Fibroblast of lung (primary cell): ENCODE measurements at places on chromosomes 12 and 14. TPM values are rescaled to one million over a fixed set of nuclear protein-coding genes. Genes with fewer than 3 reads are reported as not detected.

DNA sequence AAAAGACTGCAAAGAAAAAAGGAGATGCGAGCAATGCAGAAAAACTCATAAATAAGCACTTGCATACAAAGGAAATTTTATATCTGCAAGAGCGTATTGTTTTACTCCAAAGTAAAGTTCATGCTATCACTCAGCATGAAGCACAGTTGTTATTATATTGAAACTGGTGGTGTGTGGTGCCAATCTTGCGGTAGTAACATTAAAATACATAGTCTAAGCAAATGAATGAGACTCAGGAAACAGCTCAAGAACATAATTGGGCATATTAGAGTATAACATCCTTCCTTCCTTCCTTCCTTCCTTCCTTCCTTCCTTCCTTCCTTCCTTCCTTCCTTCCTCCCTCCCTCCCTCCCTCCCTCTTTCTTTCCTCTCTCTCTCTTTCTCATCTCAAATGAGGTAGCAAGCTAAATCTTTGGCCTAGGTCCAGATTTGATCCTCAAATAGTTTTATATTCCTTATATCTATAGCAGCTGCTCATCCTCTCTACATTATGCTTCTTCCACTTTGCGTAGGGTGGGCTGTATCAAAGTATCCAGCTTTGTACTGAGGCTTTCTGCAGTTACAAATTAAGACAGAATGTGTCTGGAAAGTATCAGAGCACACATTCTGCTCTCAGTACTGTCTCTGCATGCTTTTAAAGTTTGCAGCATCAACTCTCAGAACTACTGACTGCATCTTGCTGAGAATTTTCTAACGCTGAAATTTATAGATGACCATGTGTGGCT, 718.3 kb downstream of the RERGL start:
- no peaks in the 10 kb centered on the region for H3K36me3 ChIP-seq
- H3K4me3 ChIP-seq: no peak overlapping the region
- no peak for DNase-seq
- no peaks in the 10 kb centered on the region for H3K27me3 ChIP-seq

Gene SMAGP
- total RNA-seq: 5.1 and 11.6 TPM in 2 replicates

Gene DAO
- not detected in 2 replicates for total RNA-seq

- no peak for DNase-seq
- no peak overlapping the region for H3K4me3 ChIP-seq
- no peaks in the 10 kb centered on the region for H3K27me3 ChIP-seq
- H3K27ac ChIP-seq: no peak overlapping the region
These were observed 96.3 kb downstream of the C12orf75 start for GRCh38 chr12:105426766-105427165.

Gene FGD4
- total RNA-seq: 2.3 and 7.6 TPM in 2 replicates

DNA sequence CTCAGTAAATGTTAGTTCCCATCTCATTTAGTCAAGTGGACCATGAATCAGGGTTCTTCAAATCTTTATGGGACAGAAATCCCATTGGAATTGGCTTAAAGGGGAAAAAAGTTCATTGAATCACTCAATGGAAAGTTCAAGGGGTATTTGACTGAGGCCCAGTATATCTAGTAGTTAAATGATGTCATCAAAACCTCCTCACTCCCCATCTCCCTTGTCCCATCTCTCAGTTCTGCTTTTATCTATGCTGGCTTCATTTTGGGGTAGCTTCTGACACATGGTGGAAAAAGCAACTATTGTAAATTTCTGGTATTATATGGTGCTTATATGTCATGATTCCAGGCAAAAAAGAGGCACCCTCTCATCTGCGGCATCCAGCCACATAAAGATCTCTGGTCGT, 51.9 kb downstream of the DAAM1 start:
- H3K27ac ChIP-seq: no peak overlapping the region
- H3K4me1 ChIP-seq: no peaks in the 10 kb centered on the region
- no peaks in the 10 kb centered on the region for H3K27me3 ChIP-seq
- no peaks in the 10 kb centered on the region for H3K36me3 ChIP-seq
- DNase-seq: no peak

GRCh38 chr12:4978737-4979136, 64.9 kb upstream of the KCNA5 start:
- H3K27me3 ChIP-seq: peaks cover 2% of the 10 kb centered on the region
- no peaks in the 10 kb centered on the region for H3K4me1 ChIP-seq
- no peak overlapping the region for H3K27ac ChIP-seq
- no peak overlapping the region for H3K4me3 ChIP-seq

DNA sequence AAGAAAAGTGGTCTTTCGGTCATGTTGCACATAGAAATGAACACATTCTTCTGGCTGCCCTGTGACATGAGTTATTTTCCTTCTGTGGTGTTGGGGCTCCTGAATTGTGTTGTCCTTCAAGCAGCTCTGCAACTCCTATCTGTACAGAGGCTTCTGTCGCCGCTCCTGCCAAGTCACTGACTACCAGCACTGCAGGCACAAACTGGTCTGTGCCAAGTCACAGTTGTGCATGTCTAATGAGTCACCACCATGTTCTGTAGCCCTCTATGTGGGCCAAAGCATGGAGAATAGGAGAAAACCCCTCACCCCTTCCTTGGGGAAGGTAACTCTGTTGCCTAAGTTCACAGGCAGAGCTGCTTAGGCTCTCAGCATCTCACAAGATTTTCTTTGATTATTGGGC, 283.3 kb downstream of the RPL10L start:
- H3K27me3 ChIP-seq: no peaks in the 10 kb centered on the region
- no peak overlapping the region for H3K4me3 ChIP-seq
- no peak for DNase-seq

Gene PRB2
- total RNA-seq: not detected in 2 replicates

DNA sequence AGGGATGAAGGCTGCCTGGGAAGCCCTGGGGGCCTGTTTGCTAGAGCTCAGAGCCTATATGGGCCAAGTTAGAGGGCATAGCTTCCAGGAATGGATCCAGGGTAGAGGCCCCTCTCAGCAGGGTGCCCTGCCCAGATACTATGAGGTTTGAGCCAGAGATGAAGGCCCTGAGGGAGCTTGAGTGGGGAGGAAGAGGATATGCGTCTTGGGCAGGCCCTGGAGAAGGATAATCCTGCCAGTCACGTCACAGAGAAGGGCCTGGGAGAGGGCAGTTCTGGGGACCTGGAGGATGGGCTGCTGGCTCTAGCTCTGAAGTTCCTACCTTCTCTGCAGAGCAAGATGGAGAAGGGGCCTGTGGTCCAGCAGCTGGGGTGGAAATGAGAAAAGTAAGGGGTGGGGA, 5.9 kb upstream of the CACNB3 start:
- H3K4me3 ChIP-seq: peak overlapping the region; percentile 17
- no peaks in the 10 kb centered on the region for H3K27me3 ChIP-seq
- peaks cover 32% of the 10 kb centered on the region for H3K4me1 ChIP-seq
- DNase-seq: no peak

GRCh38 chr14:74584951-74585350, 27.1 kb downstream of the LTBP2 start:
- peak overlapping the region; percentile 48 for H3K27ac ChIP-seq
- no peaks in the 10 kb centered on the region for H3K27me3 ChIP-seq
- H3K4me1 ChIP-seq: peaks cover 37% of the 10 kb centered on the region
- no peak overlapping the region for H3K4me3 ChIP-seq
- peaks cover 9% of the 10 kb centered on the region for H3K36me3 ChIP-seq
- no peak for DNase-seq

- no peaks in the 10 kb centered on the region for H3K4me1 ChIP-seq
- no peaks in the 10 kb centered on the region for H3K36me3 ChIP-seq
- H3K4me3 ChIP-seq: no peak overlapping the region
These were observed 115.7 kb downstream of the PTPRQ start for GRCh38 chr12:80559766-80560165.

Gene SLC39A5
- total RNA-seq: not detected in 2 replicates

GRCh38 chr12:25764409-25764808, 194.1 kb upstream of the RASSF8 start:
- H3K27ac ChIP-seq: no peak overlapping the region
- no peaks in the 10 kb centered on the region for H3K36me3 ChIP-seq
- H3K27me3 ChIP-seq: no peaks in the 10 kb centered on the region
- peaks cover 8% of the 10 kb centered on the region for H3K4me1 ChIP-seq
- no peak overlapping the region for H3K4me3 ChIP-seq
- DNase-seq: peak; percentile 41

- no peak overlapping the region for H3K4me3 ChIP-seq
- no peak overlapping the region for H3K27ac ChIP-seq
- H3K4me1 ChIP-seq: no peaks in the 10 kb centered on the region
- no peak for DNase-seq
- H3K36me3 ChIP-seq: no peaks in the 10 kb centered on the region
- no peaks in the 10 kb centered on the region for H3K27me3 ChIP-seq
These were observed 166.4 kb downstream of the STXBP6 start for GRCh38 chr14:24883576-24883975.

Gene NEUROD4
- not detected in 2 replicates for total RNA-seq

DNA sequence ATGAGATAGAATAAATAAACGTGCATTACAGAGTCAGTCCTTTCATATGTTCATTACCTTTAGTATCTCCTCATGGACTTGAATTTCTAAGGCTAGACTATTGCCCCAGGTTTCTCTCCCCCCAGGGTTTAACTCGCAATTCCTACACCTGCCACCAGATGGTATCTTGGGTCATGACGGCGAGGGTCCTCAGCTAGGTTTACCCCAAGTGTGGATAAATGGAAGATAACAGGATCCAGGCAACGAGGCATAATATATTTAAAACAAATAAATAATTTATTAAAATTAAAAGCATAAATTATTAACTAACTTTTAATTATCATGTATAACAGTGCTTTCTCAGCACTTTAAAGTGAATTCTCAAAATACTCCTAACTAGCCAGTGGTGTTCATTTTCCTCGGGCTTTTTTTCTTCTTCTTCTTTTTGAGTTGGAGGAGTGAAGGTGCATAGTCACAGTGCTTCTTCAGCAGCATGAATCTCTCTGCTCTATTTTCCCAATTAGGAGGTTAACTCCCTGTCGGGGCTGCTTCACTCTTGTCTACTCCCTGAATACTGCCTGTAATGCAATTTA, 243.5 kb upstream of the CAND1 start:
- no peaks in the 10 kb centered on the region for H3K4me1 ChIP-seq
- no peak for DNase-seq
- H3K27me3 ChIP-seq: no peaks in the 10 kb centered on the region
- no peak overlapping the region for H3K27ac ChIP-seq

- H3K4me1 ChIP-seq: no peaks in the 10 kb centered on the region
- no peak for DNase-seq
- no peak overlapping the region for H3K4me3 ChIP-seq
- H3K36me3 ChIP-seq: no peaks in the 10 kb centered on the region
- H3K27ac ChIP-seq: no peak overlapping the region
- no peaks in the 10 kb centered on the region for H3K27me3 ChIP-seq
These were observed 422.3 kb downstream of the VRK1 start for GRCh38 chr14:97219431-97220017.

DNA sequence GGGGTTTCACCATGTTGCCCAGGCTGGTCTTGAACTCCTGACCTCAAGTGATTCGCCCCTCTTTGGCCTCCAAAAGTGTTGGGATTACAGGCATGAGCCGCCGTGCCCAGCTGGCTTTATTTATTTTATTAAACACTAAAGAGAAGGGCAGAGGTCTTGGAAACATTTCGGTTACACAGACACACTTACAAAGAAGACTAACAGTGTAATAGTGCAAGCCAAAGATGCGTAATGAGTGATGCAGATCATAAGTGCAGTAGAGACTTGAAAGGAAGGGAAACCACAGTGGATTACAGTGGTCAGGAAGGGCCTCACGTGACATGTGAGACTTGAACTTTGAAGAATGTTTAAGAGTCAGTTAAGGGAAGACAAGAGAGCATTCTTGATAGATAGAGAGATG, 33.9 kb upstream of the CDK17 start:
- H3K4me1 ChIP-seq: peaks cover 12% of the 10 kb centered on the region
- no peaks in the 10 kb centered on the region for H3K27me3 ChIP-seq
- H3K4me3 ChIP-seq: no peak overlapping the region
- DNase-seq: peak; percentile 100
- no peaks in the 10 kb centered on the region for H3K36me3 ChIP-seq

DNA sequence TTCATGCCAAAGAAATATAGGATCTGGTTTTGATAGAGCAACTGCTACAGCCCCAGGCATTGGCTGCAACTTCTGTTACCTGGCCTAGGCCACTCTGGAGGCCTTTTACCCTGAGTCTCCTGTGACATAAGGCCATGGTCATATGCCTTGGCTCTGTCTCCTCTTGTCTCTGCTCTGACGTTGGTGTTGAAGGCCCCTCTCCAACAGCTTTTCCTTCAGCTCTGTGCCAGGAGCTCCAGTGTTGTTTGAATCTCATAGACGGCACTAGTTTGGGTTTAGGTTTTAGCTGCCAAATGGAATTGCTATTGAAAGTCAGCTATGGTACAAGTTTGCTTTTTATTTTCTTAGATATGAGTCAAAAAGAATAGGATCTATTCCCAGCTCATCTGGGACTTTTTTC, 41.1 kb downstream of the TTLL5 start:
- H3K27ac ChIP-seq: no peak overlapping the region
- H3K36me3 ChIP-seq: peaks cover 1% of the 10 kb centered on the region
- H3K4me3 ChIP-seq: no peak overlapping the region
- H3K4me1 ChIP-seq: no peaks in the 10 kb centered on the region
- no peaks in the 10 kb centered on the region for H3K27me3 ChIP-seq

DNA sequence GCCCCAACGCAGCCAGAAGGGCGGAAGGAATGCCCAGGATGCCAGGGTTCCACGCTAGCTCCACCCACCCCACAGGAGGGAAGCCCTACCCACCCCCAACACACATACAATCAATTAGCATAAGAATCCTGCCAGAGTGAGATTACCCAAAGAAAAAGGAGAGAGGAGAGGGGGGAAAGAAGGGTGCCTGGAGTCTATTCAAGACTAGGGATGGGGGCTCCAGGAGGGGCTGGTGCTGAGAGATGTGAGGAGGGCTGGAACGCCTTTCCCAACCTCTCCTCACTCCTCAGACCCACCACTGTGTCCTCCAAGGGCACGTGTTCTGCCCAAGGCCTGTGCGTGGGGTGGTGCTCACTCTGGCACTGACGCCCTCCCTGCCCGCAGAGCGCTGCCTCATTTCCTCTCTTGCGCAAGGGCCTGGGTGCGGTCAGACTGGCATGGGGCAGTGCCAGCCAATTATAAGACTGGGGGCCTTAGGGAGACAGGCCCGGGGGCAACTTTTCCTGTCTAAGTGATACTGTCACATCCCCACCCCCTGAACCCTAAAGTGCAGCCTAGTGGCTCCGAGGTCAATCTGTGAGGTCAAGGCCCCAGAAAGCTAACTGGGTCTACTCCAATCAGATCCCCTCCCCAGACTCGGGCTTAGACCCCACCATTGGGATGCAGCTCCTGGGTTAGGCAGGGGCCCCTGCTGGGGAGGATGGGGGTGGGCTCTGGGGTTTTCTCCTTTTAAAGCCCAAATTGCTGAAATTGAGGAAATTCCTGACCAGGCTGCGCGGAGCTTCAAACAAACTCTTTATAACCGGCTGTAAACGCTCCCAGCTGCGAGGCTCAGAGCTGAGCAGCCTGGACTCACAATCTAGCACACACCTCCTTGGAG, 10.2 kb upstream of the ITGB7 start:
- peak overlapping the region; percentile 63 for H3K27ac ChIP-seq
- H3K4me1 ChIP-seq: peaks cover 25% of the 10 kb centered on the region
- peak overlapping the region; percentile 83 for H3K4me3 ChIP-seq
- DNase-seq: peak; percentile 21
- H3K36me3 ChIP-seq: peaks cover 24% of the 10 kb centered on the region

GRCh38 chr12:7750350-7750749, 3.2 kb upstream of the CLEC4C start:
- no peak overlapping the region for H3K27ac ChIP-seq
- H3K36me3 ChIP-seq: no peaks in the 10 kb centered on the region
- no peaks in the 10 kb centered on the region for H3K4me1 ChIP-seq
- DNase-seq: no peak
- no peaks in the 10 kb centered on the region for H3K27me3 ChIP-seq
- no peak overlapping the region for H3K4me3 ChIP-seq
